ENCODE measurements at places on chromosomes 4 and X.

GRCh38 chrX:39614680-39614998 is 483.1 kb downstream of the BCOR start:
- DNase-seq = no peak

- no peak for DNase-seq
These were observed 9.8 kb upstream of the TNIP2 start for GRCh38 chr4:2765832-2766526.

GRCh38 chrX:57952320-57952678 is 42.0 kb upstream of the ZXDA start:
- DNase-seq = no peak

DNA sequence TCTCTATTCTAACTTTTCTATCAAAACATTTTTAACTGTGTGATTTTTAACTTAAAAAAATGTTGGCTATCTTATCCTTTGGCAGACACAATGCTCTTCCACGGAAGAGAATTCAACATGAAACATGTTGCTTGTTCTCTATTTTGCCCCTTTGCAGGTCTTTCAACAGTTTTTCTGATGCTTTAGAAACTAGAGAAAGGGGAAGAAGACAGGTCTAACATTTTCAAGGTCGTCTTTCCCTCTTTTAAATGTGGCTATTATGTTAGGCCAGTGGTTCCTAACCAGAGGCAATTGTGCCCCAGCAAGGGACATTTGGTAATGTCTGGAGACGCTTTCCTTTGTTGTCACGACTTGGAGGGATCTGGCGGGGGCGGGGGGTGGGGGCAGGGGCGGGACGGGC is 95.0 kb downstream of the SH3KBP1 start:
- DNase-seq = no peak

DNA sequence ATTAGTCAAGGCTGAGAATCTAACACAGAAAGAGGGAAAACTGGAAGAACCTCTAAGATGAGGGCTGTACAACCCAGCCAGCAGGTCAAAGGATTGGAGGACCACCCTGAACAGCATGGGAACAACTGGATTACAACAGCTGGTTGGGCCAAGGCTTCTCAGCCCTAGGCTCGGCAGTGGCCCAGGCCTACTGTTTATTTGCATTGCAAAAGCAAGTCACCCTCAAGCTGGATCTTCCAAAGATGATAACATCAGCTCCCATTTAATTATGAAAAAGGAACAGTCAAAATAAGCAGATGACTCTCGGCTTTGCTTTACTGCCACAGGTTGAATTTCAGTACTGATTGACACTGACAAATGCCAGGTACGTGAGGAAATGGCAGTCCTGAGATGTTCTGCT is 61.8 kb downstream of the GPC3 start:
- no peak for DNase-seq

DNA sequence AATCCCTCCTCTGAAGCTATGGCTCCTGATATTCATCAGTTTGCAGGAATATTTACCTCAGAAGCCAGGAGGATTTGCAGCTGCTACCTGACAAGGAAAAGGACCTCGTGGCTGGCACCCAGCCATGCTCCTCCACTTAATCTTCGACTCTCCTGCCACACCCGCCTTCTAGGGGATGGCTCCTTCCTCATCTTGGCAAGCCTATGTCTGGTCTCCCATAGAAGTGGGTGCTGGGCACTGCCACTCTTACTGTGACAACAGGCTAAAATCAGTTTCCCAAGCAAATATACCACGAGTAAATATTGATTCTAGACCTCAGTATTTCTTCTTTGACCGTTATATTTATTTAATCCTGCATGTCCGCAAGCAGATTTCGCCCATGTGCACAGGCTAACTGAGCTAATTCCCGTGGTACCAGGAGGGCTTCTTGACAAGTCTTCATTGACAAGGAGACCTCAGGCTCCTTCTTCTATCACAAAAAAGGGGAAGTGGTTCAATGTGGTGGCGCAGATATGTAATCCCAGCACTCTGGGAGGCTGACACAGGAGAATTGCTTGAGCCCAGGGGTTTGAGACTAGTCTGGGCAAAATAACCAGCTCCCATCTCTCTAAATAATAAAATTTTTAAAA is 52.6 kb upstream of the DCTD start:
- peak; percentile 5 for DNase-seq

- DNase-seq = no peak
These were observed 50.8 kb downstream of the GRIA2 start for GRCh38 chr4:157271166-157271869.

GRCh38 chrX:49040376-49040955 is 2.7 kb downstream of the TFE3 start:
- no peak for DNase-seq

DNA sequence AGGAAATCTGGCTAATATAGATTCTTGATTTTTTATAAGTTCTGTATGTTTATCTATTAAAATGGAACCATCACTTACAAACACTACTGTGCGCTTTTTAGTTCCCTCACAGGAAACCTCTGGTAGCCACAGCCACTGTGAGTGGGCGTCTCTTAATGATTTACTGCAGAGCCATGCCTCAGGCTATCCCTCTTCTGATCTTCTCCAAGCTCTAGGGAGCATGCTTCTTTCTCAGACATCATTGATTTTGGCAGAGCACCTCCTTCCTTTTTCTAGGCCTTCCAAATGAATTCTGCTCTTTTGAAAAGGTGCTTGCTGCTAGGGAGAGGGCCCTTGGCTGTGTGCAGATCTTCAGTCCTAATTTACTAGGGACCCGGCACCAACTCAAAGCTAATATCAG is 61.1 kb upstream of the STS start:
- no peak for DNase-seq

GRCh38 chrX:23844502-23845138 is 61.6 kb downstream of the SAT1 start:
- DNase-seq = no peak

DNA sequence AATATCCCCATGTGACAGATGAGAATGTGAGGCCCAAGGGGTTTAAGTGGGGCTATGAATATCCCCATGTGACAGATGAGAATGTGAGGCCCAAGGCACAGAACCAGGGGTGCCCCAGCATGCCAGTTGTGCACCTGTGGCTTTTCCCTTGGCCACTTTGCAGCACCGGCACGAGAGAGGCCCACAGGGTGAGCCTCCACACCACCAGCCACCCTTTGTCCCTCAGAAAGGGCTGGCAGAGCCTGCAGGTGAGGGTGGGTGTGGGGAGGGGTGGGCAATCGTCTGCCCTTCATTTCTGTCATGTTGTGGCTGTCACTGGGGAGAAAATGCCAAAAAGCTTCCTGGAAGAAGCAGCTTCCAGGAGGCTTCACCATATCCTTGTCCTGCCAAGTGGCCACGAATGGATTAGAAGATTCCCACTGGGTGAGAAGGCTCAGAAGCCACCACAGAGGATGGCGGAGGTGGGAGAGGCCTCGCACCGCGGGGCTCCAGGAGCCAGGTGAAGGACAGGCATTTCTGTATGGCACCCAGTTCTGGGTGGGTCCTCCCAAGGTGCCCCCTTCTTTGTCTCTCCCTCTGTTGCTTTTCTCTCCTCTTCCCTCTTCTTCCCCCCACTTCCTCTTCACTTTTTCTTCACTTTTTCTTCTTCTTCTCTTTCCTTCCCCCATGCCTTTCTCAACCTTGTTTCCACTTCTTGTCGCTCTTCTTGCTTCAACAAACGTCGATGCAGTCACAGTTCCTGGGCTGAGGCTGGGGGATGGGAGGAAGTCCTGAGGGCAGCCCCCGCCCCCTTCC is 469 bp upstream of the GPR78 start:
- no peak for DNase-seq
